ENCODE measurements at places on chromosomes 1 and 21.

DNA sequence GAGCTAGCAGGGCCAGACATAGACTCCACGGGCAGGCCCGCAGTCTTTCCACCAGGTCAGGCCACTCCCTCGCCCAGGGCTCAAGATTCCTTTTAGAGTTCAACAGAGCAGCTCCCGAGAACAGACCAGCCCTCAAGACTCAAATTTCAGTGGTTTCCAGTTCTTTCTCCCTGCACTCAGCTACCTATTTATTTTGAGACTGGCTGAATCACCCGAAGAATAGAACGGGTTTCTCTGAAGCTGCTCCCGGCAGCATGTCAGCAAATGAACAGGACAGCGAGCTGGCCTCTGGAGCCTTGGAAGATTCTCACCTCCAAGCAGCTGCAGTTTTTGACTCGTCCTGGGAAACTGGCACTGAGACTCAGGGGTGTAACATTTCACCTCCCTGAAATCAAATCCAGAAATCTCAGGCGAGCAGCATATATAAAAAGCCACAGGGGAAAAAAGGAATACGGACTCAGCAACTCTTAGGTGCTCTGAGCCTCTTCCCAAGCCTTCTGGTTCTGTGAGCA, 177.9 kb downstream of the CLIC6 start:
- no peak for DNase-seq

- no peak for DNase-seq
These were observed 53.2 kb downstream of the SYT2 start for GRCh38 chr1:202656951-202657646.

DNA sequence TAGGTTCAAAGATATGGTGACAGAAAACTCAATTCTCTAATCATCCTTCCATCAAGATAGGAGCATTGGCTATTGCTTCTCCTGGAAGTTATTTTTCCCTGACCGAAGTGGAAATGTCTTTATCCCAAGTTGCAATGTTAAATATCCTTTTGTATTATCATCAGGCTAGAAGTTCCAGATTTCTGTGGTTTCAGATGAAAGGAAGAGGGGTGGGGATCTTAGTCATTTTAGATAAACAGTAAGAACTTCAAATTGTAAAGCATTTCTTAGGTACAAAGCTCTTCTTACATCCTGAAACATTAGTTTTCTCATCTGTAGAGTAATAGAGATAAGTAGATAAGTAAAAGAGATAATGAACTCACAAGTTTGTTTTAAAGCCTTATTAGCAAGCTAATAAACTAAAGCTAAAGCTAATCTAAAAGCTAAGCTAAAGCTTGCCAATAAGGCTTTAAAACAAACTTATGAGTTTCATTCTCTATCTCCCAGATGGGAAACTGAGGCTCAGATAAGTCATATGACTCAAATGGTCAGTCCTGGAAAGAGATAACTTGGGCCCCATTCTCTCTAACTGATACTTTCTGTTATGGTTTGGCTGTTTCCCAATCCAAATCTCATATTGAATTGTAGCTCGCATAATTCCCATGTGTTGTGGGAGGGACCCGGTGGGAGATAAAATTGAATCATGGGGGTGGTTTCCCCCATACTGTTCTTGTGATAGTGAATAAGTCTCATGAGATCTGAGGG, 99.2 kb upstream of the KCNK2 start:
- no peak for DNase-seq

DNA sequence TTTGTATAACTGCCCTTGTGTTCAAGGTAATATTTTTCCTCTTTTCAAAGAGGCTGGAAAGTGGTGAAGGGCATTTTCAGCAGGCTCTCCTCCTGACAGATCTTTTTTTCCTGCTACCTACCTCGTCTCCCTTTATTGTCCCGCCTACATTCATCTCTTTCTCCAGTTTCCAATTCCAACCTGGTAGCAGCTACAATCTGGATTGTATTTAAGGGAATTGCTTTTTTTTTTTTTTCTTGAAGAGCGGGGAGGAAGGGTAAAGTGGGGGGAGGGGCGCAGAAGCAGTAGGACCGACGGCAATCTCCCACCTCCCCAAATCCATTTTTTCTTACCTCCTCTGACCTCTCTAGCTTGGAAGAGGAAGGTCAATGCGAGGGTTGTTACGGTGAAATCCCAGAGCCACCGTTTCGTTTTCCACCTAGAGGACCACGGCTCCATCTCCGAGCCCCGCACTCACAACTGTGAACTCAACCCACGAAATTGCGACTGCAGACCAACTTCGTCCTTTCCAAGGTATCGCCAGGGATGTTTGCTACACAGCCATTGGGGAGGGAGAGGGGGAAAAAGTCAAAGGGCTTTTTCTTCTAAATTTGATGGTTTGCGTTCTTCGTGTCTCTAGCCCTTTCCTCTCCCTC, 464 bp downstream of the COL11A1 start:
- no peak for DNase-seq

DNA sequence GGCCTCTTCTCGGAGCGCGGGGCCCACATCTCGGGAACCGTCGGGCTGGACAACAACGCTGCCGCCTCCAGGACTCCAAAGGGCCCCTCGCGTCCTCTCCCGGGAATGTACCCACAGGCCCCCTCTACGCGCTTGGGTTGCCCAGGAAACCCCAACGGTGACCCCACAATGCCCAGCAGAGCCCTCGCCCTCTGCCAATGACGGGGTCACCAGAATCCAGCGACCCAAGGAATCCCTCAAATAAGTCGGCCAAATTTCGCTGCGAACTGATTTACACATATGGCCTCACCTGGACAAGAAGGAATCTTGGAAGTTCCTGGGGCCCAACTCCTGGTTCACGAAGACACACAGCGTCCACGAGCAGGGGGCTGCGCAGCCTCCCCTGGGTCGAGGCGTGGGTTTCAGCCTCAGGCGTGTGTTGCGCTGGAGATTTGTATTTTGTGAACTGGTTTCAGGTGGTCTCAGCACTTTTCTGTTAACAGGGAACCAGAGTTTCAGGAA, 78.1 kb downstream of the DESI2 start:
- no peak for DNase-seq

DNA sequence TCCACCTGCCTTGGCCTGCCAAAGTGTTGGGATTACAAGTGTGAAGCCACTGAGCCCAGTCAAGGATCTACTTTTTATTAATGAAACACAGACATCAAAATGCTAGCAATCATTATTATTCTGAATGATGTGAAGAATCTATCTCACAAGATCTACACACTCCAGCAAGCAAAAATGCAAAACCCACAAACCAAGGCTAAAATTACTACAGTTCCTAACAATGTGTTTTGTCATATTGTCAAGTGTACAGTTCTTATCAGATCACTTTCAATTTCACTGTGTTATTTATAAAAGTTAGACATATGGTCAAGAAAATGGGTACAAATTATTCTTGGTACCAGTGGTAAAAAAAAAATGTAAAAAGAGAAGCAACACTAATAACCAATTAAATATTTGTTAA, 61.3 kb upstream of the SDC3 start:
- DNase-seq: no peak

GRCh38 chr1:194292966-194293365, 1106.6 kb upstream of the B3GALT2 start:
- DNase-seq: no peak

- no peak for DNase-seq
These were observed 155.6 kb downstream of the GALNT2 start for GRCh38 chr1:230222678-230223077.

DNA sequence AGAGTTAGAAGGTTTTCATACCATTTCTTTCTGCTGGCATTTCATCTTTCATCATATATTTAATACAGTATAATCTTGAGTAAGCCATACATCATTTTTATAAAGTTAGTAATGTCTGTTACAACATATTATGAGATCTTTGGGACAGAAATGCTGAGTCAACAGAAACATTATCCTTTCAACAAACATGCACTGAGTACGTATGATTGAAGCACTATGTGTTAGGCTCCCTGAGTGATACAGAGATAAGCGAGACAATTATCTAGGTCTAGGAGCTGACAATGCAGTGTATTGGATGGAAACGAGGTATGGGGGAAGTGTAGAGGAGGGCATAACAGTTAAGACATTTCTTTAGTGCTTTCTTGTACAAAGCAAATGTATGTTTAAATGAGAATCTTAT, 19.7 kb upstream of the GPR52 start:
- DNase-seq: no peak

- DNase-seq: no peak
These were observed 105.7 kb upstream of the RUNX1 start for GRCh38 chr21:35154788-35155187.

GRCh38 chr1:24925082-24925779, 4.8 kb downstream of the RUNX3 start:
- DNase-seq: peak; percentile 81

- DNase-seq: no peak
These were observed 306.4 kb downstream of the HHAT start for GRCh38 chr1:210635108-210635507.

DNA sequence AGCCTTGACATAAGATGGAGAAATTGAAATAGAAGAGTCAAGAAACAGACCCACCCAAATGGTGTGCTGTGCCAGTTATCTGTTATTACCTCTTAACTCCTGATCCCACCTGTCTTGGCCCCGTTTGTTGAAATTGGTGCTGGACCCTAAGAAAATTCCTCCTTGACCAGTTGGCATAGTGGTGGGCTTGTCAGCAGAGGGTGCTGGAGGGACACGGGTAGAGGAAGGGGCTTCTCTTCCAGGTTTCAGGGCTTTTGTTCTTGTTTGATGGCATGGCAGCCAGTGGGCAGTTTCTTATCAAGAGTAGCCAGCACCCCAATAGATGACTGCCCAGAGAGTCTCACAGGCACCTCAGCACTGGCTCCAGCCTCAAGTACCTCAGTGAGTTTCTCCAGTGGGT, 51.6 kb downstream of the PCBP3 start:
- no peak for DNase-seq

DNA sequence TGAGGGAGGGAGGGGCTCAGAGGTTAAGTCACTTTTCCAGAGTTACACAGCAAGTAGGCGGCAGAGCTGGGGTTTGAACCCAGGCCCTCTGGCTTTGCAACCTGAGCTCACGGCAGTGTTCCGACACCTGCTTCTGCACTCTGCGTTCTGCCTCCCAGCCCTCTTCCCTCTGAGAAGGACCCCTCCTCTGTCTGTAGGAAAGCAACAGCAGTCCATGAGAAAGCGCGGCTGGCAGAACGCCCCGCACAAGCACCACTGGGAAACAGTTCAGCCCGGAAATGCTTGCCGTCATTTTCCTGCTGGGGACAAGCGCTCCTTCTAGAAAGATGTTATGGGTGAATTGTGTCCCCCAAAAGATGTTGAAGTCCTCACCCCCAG, 241.1 kb downstream of the NPHP4 start:
- no peak for DNase-seq

DNA sequence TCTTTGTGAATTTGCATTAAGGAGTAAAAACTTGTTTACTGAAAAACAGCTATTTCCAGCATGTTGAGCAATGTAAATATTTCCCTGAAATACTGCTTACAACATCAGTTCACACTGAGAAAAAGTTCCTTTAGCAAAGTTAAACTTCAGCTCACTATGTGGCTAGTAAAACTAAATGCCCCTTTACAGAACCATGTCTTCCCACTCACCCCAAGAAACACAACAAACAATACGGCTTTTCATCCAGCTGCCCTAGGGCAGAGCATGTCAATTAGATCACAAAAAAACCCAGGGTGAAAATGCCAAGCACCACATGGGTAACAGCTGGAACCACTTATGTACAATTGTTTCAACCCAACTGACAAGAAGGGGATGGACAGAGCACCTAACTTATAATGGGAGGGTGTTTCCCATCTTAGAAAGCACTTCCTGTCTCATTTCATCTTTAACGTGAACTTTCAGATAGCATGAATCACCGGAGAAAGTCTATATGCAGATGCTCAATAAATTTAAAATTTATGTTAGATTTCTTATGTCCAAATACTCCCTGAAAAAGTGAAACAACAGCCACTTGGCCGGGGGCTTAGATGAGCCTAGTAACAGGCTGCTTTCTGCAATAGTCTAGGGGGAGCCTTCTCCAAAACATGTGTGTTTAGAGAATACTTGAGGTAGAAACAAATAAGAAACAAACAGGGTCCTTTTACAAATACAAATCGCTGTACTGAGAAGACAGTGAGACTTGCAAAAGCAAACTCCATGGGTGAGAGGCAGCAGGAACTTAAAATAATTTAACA, 6.6 kb downstream of the NID1 start:
- DNase-seq: no peak

DNA sequence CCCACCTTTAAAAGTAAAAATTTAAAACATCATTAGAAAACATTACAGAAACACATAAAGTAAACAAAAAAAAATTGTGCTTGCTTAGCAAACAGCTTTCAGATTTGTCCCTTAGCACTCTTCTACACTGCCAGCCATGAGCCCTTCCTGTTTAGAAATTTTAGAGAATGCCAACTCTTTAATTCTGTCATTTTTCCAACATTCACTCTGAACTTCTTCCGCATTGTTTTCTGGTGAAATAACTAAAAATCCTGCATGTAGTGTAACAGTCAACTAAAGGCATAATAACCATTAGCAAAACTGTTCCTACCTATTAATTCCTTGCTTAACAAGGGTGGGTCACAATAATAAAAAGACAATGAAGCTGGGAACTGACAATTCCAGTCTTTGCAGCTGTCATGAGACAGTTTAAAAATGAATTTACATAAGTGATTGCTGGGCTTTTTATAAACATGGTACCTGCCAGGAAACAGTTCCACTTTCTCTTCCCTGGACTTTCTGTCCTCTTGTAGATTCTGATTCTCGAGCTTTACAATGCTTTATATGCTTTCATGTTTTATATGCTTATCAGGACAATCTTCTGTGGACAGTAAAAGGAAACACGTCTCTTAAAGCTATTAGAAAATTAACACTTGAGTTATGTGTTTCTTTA, 19.0 kb downstream of the GNG12 start:
- DNase-seq: no peak

- no peak for DNase-seq
These were observed 45.5 kb upstream of the VANGL1 start for GRCh38 chr1:115596080-115596780.

DNA sequence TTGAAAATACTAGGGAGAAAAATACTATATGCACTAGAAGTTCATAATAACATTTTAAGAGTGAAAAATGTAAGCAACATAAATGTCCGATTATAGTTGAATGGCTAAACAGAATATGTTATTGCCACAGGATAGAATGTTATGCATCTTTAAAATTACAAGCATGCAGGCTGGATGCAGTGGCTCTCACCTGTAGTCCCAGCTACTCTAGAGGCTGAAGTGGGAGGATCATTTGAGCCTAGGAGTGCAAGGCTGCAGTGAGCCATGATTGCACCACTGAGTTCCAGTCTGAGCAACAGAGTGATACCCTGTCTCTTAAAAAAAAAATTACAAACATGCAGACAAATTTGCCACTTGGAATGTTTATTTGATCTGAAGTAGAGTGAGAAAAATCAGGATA, 3.0 kb upstream of the BATF3 start:
- DNase-seq: no peak

- DNase-seq: peak; percentile 6
These were observed 334.8 kb upstream of the CAMK1G start for GRCh38 chr1:209248649-209249279.

DNA sequence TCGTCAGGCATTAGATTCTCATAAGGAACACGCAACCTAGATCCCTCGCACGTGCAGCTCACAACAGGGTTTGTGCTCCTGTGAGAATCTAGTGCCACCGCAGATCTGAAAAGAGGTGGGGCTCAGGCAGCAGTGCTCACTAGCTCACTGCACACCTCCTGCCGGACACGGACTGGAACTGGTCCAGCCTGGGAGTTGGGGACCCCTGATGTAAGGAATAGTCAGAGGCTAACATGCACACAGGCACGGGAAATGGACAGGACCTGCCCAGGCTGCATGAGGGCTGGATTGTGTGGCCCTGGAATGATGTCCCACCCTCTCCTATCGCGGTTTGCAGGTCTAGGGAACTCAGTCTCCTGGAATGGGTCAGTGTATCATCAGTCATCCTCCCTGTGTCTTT, 23.2 kb upstream of the MX1 start:
- DNase-seq: no peak

GRCh38 chr1:223504741-223505140, 111.5 kb downstream of the CCDC185 start:
- DNase-seq: no peak

GRCh38 chr1:113353580-113353979, 36.7 kb upstream of the MAGI3 start:
- DNase-seq: no peak

Data from stimulated activated CD4-positive, alpha-beta T cell treated with anti-CD3 and anti-CD28 coated beads, Interleukin-12 subunit alpha, Interleukin-12 subunit beta, amount 100 ng/mL, for 48 hours (primary cell).